ENCODE measurements at places on chromosomes 3 and 15.

- no peak for DNase-seq
These were observed 2.9 kb downstream of the SCN5A start for GRCh38 chr3:38646630-38647029.

DNA sequence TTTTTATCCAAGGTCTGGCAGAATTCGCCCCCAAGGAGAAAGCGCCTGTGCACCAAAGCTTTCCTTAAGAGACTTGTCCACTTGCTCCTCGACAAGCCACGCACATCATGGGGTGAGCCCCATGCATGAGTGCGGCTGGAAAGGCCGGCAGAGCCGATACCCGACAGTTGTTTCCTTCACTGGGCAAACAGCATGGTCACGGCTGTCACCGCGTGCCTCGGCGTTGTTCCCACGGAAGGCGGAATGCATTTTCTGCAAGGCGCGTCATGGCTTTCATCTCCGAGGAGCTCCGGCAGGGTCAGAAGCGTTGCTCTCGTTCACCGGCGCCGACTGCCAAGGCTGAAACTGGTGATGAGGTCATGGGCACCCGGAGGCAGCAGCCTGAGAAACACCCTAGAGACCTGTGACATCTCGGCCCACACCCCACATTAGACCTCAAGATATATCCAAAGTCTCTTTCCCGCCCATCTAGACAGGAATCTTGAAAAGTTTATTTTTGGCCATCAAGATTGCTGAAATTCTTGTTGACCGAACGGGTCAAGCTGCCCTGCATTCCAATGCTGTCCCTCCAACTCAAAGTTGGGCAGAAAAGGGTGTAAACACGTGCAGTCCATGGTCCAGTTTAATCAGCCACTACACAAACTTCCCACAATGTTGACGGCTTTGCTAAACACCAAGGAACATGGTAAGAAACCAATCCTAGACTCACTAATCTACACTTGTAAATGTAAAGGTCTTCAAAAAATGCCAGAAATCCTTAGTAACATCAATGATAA lies 604 bp upstream of the TJP1 start:
- peak; percentile 83 for DNase-seq

GRCh38 chr15:59247364-59247763 lies 40.7 kb downstream of the LDHAL6B start:
- DNase-seq, result peak; percentile 60

GRCh38 chr15:80501476-80501875 lies 97.3 kb downstream of the ARNT2 start:
- DNase-seq, result peak; percentile 54

GRCh38 chr3:194100856-194101390 lies 35.0 kb upstream of the HES1 start:
- DNase-seq, result no peak

GRCh38 chr3:150068440-150069153 lies 97.9 kb upstream of the PFN2 start:
- peak; percentile 57 for DNase-seq

DNA sequence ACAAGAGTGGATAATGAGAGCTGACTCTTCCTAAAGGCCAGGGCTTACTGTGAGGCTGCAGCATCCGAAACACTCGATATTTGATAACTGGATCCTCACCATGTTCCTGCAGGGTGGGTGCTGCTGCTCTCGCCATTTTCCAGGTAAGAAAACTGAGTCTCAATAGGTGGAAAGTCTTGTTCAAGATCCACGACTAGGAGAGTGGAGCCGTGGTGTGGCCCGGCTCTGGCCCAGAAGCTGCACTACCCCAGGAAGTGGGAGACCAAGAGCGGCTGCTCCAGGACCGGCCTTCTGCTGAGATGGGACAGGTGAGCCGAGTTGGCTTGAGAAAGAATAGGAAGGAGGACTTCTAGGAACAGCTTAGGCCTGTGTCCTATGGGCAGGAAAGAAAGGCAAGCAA lies 121.6 kb downstream of the SMAD6 start:
- no peak for DNase-seq

All from ELF-1 (cell line).